ENCODE measurements at places on chromosomes 3 and 15.

DNA sequence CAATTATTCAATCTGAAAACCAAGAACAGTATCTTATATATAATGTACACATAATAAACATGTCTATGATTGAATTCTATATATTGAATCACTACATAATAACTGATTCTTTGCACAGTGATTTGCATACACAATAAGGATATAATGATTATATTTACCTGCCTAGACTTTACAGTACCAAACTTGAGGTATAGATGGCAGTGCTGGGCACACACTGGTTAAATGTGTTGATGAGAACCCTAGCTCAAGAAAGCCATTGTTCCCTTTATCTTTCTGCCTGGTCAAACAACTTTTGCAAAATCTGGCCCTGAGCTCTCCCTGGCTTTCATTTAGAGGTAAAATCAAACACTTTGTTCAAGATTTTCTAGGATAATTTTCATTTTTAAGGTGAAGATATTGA is 697.7 kb downstream of the TUSC7 start:
- no peak for DNase-seq

DNA sequence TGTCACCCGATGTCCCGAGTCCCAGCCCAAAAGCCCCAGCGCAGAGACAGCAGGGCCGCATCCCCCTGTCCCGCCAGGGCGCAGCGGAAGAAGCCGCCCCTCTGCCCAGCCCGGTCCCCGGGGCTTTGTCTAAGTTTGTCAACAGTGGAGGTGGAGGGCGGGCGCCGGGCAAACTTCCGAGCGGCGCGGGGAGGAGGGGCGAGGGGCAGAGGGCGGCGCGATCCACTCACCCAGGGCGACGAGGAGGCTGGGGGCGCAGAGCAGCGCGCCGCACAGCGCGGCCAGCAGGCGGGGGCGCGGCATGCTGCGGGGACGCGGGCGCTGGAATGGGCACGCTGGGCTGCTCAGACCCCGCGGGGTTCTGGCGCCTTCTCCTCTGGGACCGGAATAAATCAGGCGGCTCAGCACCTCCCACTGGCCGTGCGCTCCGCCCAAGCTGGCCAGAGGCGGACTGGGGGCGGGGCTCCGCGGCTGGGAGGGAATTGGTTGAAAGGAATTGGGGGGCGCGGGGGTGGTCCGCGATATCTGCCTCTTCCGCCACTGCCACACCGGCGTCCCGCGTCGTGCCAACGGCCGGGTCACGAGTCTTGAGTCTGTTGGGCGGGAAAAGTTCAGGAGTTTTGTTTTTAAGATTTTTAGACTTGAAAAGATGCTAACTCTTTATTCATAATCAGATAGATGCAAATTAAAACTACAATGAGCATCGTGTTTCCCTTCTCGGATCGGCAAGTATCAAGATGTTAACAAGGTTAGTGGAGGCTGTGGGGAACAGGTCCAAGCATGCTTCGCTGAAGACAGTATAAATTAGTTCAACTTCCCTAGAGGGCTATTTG is at the start of gene MFGE8:
Gene MFGE8, minus strand, starts transcription at position 363 of the 833 bp plus-strand sequence. Its CDS starts 60 bp downstream, at position 303.
- DNase-seq = no peak

DNA sequence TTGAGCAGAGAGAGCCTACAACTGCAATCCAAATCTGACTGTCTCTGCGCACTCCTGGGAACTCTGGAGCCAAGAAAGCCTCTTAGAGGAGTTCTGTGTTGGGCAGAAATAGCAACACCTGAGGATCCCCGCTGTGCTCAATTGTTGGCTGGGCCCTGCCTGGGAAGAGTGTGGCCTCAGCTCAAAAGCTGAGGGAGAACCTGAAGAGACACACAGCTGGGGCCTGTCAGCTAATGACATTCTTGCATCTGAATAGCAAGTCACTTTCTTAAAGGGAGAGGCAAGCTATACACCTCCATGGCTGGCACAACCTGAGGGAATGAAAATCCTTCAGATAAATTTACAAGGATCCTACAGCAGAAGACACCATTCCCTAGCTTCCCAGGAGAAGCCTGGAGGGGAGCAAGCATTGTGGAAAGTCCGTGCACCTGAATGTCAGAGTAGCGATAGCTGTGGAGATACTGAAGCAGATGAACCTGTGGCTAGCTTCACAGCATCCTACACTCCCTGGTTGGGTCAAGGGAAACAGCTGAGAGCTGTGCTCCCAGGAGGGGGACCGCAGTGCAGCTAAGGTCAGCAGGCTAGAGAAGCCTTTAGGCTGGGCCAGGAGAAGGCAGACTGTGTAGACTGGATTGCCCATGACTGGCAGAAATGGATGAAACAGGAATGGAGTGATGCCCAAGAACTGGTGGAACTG is 159.9 kb upstream of the PFN2 start:
- peak; percentile 46 for DNase-seq

DNA sequence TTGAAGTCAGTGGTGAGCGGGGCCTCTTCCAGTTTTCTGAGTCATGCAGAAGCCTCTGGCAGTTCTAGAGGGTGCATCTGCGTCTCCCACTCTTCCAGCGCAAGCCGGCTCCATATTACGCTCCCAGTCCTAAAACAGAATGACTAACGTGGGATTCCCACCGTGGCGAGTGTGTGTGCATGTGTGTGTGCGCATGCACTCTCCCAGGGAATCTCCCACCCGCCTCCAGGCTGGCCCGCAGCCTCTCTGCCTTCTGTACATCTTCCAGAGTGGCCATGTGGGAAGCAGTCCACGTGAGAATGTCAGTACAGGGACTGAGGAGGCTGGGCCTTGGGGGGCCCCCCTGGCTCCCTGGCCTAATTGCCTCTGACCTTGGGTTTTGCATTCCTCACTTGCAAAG is 87.7 kb downstream of the LSM3 start:
- DNase-seq = no peak

DNA sequence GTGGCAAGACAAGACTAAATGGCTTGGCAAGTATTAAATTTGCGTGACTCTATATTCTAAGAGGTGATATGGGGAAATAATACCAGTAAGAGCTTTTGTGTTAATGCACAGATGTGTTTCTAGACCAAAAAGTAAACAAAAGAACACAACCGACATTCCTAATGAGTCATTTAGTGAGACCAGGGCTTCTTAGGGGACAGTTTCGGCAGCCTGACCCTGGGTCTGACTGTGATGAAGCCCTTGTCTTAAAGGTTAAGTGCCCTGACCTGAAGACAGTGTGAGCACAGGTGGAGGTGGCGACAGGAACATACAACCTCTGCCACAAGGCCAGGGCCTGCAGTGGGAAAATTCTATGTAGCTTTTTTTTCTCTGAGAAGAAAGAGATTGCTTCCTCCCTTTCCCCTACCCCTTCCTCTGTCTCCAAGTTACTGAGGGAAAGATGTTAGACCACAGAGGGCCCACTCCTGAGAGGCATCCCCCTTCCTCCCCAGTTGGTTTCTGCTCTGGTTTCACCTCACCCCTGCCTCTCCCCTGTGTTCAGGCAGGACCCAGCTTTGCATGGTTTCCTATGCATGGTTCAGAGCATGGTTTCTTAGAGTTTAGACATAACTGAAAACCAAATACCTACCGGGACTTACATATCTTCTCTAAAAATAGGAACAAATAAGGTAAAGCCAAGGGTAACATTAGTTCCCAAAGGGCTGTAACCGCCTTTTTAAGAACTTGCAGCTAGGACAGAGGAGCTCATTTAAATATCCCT is 24.8 kb upstream of the CMTM7 start:
- no peak for DNase-seq

DNA sequence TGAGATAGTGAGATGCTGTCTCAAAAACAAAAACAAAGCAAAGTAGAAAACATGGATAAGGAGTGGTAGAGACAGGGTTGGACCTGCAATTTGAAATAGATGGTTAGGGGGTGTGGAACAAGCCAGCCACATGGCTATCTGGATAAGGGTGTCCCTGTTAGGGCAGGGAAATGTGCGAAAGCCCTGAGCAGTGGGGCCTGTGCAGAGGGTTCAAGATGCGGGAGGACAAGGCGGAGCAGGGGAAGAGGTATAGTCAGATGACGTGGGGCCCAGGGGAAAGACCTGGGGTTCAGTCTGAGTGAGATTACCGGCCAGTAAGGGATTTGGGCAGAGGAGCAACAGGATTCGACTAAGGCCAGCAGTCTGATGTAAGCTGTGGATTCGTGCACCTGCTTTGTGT is 18.4 kb upstream of the NR2E3 start:
- DNase-seq = no peak

DNA sequence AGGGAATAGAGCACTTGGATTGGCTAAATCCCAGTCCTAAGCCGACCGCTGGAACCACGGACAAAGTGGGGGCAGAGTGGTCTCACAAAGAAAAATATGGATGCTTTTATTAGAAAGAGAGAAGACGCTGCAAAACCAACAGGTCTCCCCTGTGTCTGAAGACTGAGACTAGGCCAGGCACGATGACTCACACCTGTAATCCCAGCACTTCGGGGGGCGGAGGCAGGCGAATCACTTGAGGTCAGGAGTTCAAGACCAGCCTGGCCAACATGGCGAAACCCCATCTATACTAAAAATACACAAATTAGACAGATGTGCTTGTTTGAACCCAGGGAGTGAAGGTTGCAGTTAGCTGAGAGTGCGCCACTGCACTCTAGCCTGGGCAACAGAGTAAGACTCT is 61.8 kb downstream of the ZDHHC19 start:
- DNase-seq = no peak

DNA sequence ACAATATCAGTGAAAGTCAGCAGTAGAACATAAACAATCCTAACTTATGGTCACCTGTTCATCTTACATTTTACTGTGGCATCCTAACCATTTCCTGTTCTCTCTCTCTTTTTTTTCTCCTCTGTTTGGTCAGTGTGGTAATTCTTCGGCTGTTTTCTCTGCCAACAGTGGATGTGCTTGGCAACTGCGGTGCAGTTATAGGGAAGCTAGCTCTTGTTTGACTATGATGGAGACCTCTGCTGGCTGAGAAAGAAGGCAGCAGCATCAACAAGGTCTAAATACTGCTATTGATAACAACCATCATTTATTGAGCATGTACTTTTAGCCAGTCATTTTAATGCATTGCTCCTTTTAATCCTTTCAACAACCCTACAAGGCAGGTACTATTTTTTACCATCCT is 723 bp upstream of the DRD3 start:
- DNase-seq = no peak

DNA sequence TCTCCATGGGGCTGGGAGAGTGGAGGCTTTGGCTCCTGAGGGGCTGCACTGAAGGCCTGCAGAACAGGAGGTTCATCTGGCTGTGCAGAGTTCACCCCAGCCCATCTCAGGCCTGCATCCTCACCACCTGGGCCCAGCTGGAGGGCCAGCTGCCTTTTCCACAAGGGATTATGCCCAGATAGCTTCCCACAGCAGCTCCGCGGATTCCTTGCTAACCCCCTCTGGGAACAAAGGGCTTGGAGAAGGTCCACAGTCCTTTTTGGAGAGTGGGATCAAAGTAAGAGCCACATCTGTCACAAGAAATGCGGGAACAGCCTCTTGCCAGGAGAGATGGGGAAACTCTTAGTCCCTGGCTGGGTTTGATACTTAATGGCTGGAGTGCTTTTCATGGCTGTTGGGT is 164.7 kb upstream of the RGMA start:
- no peak for DNase-seq

- no peak for DNase-seq
These were observed 591.5 kb downstream of the ZNF385D start for GRCh38 chr3:21159543-21159906.

DNA sequence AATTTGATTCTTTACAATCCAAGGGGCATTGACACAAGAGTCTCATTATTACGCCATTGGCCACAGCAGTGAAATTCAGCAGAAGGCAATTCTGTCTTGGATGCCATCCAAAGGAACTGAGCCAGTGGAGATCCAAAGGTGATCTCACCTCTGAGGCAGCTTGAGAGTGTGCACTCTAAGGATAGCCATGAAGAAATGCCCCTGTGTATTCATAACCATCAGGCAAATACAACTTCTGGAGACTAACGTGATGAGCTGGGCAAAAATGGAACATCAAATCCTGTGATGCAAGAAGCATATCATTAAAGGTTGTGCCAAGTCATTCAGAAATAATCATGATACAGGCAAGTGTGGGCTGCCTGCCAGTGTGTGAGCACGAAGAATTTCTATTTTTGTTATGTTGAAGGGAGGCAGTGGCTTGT is 41.4 kb downstream of the ROBO2 start:
- peak; percentile 76 for DNase-seq

DNA sequence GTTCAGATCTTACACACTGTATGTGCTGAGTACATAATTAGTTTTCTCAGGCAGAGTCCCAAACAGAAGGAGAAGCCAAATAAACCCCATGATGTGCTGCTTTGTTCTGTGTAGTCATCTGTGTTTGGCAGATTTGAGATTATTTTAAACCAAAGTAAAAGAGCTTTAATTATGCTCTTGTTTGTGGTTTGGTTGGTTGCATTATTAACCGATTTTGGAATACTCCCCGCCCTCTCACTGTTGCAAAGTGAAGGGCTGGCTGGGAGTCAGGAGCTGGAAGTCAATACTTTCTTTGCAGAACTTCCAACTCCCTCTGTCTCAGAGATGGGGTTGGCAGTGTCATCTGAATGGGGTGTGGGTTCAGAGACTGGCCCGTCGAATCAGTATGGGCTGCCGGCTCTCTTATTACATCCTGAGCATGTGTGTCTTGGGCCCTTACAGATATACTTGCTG is 34.4 kb downstream of the SLCO3A1 start:
- DNase-seq = no peak

- no peak for DNase-seq
These were observed 20.4 kb upstream of the PYDC2 start for GRCh38 chr3:191440532-191440931.

DNA sequence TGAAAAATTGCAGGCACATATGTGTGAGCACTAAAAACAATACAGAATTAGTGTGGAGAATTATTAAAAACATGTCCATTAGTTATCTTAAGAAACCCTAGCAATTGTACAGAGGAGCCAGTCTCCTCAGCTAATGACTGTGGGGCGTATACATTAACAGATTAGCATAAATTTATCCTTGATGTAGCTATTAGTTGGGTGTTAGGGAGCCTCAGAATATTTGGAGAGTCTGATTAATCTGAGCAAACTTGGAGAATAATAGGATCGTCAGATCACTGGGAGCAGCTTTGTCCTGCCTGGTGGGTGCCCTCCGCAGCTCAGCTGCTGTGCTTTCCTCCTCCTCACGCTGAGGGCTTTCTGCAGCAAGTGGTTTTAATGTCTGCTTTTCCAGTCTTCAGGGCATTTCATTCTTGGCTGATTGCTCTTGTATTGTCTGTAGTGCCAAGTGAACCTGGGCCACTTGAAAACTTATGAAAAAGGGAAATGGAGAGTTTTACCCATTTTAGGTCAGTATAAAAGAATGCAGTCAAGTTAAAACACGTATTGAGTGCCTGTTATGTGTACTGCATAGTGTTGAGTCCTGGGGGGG is 417.4 kb upstream of the SEMA6D start:
- DNase-seq = peak; percentile 18

- DNase-seq = no peak
These were observed 164.6 kb upstream of the HES1 start for GRCh38 chr3:193971261-193971751.

GRCh38 chr15:40344631-40345120 is 3.9 kb upstream of the CCDC9B start:
- DNase-seq = peak; percentile 13

- no peak for DNase-seq
These were observed 6.1 kb upstream of the HGD start for GRCh38 chr3:120688121-120688520.

- no peak for DNase-seq
These were observed 223.0 kb downstream of the THSD4 start for GRCh38 chr15:71338265-71338664.

All from DMS79 (cell line).